ENCODE measurements at places on chromosomes 5 and 9. TPM values are rescaled to one million over a fixed set of nuclear protein-coding genes. Genes with fewer than 3 reads are reported as not detected.

EGFL7 gene
- total RNA-seq, result 13.7 TPM

ENC1 gene
- 1,378 TPM for total RNA-seq

GPR151 gene
- total RNA-seq, result 0.31 TPM

RPP25L gene
- 5.5 TPM for total RNA-seq

PTGDS gene
- total RNA-seq, result 52.1 TPM

GRCh38 chr5:92424785-92425426 lies 1041.8 kb upstream of the ARRDC3 start:
- DNase-seq, result no peak

DNA sequence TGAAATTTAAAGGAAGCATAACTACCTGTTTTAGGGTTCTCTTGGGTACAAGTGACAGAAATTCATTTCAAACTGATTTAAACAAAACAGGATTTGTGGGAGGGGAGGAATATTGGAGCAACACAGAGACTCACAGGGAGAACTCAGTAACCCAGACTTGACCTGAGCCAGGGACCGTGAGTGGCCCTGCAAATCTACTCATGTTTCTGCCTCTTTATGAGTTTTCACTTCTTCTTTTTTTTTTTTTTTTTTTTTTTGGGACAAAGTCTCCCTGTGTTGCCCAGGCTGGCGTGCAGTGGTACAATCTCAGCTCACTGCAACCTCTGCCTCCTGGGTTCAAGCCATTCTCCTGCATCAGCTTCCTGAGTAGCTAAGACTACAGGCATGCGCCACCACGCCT lies 405.6 kb upstream of the ZNF608 start:
- no peak for DNase-seq

DNA sequence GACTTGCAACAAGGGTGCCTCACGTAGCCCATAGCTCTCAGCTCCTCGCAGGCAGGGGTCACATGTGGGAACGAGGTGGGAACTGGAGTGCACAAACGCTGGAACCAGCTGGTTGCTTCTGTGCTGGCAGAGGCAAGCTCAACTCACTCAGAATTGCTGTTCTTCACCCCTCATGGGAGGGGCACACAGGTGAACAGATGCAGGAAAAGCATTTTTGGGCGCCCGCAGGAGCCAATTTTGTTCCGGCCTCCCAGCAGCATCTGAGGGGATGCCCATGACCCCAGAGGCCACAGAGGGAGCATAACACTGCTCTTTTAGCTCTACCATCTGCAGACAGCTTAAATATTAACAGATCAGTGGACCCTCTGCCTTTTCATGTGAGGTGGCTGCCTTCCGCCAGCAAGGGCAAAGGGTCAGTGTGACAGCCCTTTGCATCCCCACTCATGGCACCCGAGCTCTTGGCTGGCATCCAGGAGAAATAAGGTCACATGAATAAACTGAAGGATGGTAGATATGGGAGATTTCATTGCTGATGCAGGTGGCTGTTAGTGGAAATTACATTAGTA lies 196.2 kb downstream of the SLCO4C1 start:
- DNase-seq, result no peak

DNA sequence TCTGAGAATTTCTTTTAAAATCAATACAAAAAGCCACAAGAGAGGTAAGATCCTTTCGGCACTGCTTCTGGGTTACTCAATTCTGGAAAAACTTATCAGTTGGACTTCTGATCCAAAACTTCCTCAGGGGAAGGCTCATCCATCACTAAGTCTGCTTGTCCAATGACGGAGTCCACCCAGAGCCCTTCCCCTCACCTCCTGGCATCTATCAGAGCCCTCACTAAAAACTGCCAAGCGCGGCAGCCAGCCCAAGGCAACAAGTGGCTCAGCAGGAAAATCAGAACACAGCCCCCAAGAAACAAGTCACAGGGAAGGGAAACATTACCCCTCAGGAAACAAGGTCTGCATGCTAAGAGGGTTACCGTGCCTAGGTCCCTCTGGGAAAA lies 869 bp upstream of the ESM1 start:
- DNase-seq, result no peak

DNA sequence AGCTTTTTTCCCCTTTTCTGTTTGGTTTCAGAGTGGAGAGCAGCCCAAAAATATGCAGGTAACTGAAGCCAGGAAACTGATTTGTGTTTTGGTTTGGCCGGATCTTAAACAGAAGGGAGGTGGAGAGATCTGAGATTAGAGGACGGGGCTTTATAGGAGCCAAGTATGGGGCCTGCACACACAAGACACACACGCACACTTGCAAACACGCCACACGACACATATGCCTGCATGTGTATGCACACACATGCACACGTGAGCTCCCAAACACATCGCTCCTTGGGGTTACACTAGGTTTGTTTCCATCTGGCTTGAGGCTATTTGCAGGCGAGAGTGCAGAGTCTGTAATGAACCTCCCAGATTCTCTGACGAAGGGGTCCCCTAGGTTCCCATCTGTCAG lies 18.3 kb downstream of the BTNL9 start:
- no peak for DNase-seq

- no peak for DNase-seq
Measured at GRCh38 chr9:13915591-13916301, 398.2 kb downstream of the NFIB start.

- peak; percentile 51 for DNase-seq
Measured at GRCh38 chr5:140345919-140346347, 470 bp downstream of the HBEGF start.

- DNase-seq, result no peak
Measured at GRCh38 chr9:131923766-131924165, 155.9 kb downstream of the MED27 start.

- no peak for DNase-seq
Measured at GRCh38 chr5:132776938-132777208, 166 bp downstream of the SEPTIN8 start.

DNA sequence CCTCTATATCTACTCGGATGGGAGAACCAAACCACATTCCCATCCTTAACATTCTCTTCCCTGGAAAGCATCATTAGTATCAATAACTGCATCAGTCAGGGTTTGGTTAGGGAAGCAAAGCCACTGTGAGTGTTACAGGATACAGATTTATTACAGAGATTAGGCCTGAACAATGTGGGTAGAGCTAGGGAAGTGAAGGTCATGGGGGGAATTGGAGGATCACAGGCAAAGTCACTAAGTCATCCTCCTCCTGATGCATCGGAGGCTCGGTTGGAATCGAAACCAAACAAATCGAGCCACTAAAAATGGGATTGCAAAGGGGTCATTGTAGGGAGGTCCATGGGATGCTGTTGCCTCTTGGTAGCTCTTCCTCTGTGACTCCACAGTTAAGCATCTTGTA lies 61.8 kb upstream of the ZBTB43 start:
- no peak for DNase-seq

- no peak for DNase-seq
Measured at GRCh38 chr5:53779541-53779981, 219.1 kb downstream of the NDUFS4 start.

- DNase-seq, result no peak
Measured at GRCh38 chr5:128877476-128877875, 87.8 kb upstream of the SLC27A6 start.

DNA sequence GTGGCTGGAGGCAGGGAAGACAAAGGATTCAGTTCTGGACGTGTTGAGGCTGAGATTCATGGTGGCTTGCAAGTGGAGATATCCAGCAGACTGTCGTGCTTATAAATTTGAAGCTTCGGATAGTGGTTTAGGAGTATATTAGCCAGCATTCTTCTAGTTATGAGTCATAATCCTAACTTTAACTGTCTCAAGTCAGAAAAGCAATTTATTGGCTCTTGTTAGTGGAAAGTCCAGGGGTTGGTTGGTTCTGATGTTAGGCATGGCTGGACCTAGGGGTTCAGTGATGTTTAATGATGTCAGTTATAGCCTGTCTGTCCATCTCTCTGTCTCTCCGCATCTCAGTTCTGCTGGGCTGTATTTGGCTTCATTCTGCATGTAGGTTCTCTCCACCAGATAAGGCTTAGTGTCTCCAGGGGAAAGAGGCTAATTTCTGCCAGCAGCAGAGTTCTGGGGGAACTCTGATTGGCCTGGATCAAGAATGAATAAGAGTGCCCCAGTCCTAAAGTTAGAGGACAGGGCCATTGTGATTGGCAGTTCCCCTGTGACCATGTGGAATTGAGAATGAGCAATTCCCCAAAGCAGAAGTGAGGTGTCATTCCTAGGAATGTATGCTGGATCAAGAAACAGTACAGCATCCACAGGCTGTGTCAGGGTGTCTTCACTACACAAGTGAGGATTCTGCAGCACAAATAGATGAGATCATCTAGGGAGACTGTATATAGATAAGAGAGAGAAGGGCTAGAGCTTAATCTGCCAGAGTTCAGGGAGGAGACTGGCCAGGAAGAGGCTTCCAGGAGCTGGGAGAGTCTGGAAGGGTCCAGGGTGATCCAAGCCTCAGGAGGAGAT lies 72.9 kb upstream of the SHB start:
- DNase-seq, result no peak

- DNase-seq, result no peak
Measured at GRCh38 chr5:149386166-149386565, 7.1 kb upstream of the IL17B start.

GRCh38 chr5:83636156-83636555 lies 84.5 kb downstream of the HAPLN1 start:
- DNase-seq, result no peak

- DNase-seq, result no peak
Measured at GRCh38 chr5:41356786-41357185, 143.5 kb upstream of the C6 start.
